ENCODE measurements at places on chromosomes 2 and 18. TPM values are rescaled to one million over a fixed set of nuclear protein-coding genes. Genes with fewer than 3 reads are reported as not detected.

DNA sequence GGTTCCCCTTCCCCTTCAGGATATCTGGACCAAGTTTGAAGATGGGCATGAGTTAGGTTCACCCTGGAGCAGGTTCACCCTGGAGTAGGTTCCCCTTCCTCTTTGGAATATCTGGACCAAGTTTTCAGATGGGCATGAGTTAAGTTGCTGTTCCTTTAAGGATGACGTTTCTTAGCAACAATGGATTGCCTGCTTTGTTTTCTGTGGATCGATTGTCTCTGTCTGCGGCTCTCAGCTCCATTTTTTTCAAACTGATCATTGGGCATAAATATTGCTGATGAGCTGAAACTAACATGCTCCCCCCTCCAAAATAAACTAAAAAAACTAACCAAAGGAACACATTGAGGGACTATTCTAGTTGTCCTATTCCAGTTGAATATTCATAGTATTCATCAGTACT is 149.5 kb downstream of the SPP2 start:
- DNase-seq, result no peak

The GMCL1 gene
- total RNA-seq, result 14.1 TPM

GRCh38 chr2:35199298-35199697 is 1156.3 kb upstream of the CRIM1 start:
- no peak for DNase-seq

The SRD5A2 gene
- total RNA-seq, result 0.28 TPM

The SERPINB12 gene
- 2.6 TPM for total RNA-seq

The GPR45 gene
- total RNA-seq, result not detected

The TUBB8B gene
- total RNA-seq, result 0.14 TPM

Measured in thymus (tissue), 14 donors.